Osteoblast (primary cell): ENCODE measurements at places on chromosomes 7 and 10. TPM values are rescaled to one million over a fixed set of nuclear protein-coding genes. Genes with fewer than 3 reads are reported as not detected.

GRCh38 chr10:120437541-120437940, 19.5 kb upstream of the PLPP4 start:
- no peaks in the 10 kb centered on the region for H3K36me3 ChIP-seq
- peaks cover 5% of the 10 kb centered on the region for H3K27me3 ChIP-seq
- no peaks in the 10 kb centered on the region for H3K4me1 ChIP-seq
- no peak for DNase-seq
- H3K4me3 ChIP-seq: no peak overlapping the region

DNA sequence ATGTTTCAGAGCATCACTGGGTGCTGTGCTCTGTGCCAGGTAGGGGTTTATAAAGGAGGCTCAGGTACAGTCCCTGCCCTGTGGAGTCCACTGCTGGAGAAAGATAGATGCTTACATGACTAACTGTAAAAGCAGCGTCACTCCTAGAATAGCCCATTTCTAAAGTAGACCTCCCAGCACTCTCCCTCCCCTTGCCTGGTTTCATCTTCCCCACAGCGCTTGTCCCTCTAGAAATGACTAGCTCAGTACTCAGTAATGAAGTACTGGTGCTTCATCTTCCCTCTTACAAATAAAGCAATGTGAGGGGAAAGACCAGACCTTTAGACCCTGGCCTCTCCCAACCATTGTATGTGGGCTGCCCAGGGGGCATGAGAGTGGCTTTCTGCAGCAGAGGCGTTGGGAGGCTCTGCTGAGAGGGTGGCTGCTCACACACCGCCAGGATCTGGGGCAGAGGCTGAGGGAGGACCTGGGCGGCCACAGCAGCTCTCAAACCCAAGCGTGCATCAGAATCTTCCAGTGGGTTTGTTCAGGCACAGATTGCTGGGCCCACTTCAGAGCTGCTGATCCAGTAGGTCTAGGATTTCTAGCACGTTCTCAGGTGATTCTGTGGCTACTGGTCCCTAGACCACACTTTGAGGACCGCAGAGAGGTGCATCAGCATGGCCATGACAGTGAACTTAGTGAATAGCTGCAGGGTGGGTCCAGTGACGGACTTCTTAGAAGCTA, 110.3 kb upstream of the ANLN start:
- H3K27ac ChIP-seq: no peak overlapping the region
- peaks cover 25% of the 10 kb centered on the region for H3K4me1 ChIP-seq
- H3K36me3 ChIP-seq: no peaks in the 10 kb centered on the region
- no peaks in the 10 kb centered on the region for H3K27me3 ChIP-seq
- no peak for DNase-seq

DNA sequence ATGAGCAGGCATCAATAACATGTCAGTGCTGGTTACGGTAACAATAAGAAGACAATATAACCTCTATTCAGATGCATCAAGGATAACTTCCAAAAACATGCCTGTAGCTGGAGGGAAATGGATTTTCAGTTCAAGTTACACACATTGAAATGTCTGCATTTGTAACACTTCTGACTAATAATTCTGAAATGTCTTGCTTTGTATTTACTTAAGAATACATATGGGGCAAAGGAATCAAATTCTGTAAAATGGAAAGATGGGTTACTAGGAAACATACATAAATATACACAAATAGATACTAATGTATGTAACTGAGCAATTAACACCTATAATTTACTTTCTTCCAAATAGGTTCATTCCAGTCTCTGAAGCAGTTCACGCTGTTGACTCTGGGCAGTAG, 18.6 kb upstream of the MTPN start:
- no peaks in the 10 kb centered on the region for H3K27me3 ChIP-seq
- H3K27ac ChIP-seq: no peak overlapping the region
- no peaks in the 10 kb centered on the region for H3K36me3 ChIP-seq
- no peak for DNase-seq

The ALDH18A1 gene
- 93.1 and 98.4 TPM in 2 replicates for total RNA-seq

DNA sequence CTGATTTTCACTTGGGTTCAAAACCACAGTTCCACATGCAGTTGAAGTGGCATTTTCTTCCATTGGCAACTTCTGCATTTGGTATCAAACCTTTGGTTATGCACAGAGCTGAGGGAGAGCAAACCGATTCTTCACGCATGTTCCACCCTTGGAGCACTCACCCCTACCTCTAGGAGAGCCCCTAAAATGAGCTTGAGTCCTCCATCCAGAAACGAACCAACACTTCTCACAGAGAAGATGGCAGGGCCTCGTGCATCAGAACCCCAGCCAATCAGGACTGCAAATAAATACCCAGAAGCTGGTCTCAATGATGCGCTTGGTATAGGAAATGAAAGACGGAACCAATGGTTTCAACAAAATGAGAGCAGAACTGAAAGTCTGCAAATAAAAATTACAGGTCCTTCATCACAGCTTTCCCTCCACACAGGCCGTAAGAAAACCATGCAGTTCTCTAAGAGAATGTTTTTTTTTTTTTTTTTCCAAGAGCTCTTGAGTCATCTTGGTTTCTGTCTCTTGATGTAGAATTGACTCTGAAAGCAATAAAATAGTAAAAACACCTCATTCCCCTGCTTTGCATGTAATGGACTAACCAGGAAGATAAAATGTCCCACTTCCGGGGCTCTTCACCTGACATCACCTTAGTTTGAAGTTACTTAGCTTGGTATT, 23.9 kb downstream of the KLF6 start:
- peaks cover 27% of the 10 kb centered on the region for H3K4me1 ChIP-seq
- no peaks in the 10 kb centered on the region for H3K27me3 ChIP-seq
- no peaks in the 10 kb centered on the region for H3K36me3 ChIP-seq
- no peak for DNase-seq
- H3K27ac ChIP-seq: no peak overlapping the region

The TRIM50 gene
- not detected in 2 replicates for total RNA-seq

DNA sequence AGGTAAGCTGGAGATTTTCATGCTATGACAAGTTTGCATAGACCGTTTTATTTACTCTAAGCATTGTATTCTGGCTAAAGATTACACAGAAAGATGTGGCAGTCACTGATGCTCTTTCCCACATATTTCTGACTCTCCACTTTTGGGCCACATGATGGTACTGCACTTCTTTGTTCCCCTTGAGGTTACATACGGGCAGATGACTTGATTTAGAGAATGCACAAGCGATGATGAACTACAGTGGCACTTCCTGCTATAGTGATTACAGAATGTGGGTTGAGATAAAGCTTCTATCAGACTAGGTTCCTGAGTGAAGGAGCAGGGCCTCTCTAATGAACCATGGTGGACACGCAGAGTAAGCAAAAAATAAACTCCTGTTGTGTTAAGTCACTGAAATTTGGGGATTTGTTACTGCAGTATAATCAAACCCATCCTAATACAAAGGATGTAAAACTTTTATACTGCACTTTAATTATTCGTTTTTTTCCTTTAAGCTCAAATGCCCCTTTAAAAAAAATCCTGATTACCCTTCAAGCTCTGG, 177.9 kb downstream of the TAX1BP1 start:
- no peaks in the 10 kb centered on the region for H3K36me3 ChIP-seq
- peaks cover 19% of the 10 kb centered on the region for H3K4me1 ChIP-seq
- H3K4me3 ChIP-seq: no peak overlapping the region

DNA sequence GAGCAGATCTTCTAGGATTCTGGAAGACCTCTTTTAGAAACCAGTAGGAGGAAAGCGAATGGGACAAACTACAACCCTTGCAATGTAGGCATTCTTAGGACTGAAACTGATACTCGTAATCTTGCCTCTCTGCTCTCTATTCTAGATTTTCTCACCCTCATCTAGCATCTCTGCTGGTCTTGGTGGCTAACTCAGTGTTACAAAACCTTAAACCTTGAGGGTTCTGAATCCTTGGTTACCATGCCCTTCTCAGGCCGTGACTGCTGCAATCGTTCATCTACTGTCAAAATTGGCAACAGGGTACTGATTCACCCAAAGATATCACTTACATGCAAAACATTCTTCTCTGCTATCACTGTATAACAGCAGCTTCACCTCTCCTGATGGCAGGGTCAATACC, 55.2 kb downstream of the SAMD9 start:
- no peaks in the 10 kb centered on the region for H3K36me3 ChIP-seq
- no peak for DNase-seq
- H3K27me3 ChIP-seq: peaks cover 6% of the 10 kb centered on the region
- H3K4me1 ChIP-seq: no peaks in the 10 kb centered on the region

The PON1 gene
- not detected in 2 replicates for total RNA-seq

- no peak overlapping the region for H3K27ac ChIP-seq
- peaks cover 3% of the 10 kb centered on the region for H3K4me1 ChIP-seq
- no peaks in the 10 kb centered on the region for H3K36me3 ChIP-seq
- H3K4me3 ChIP-seq: no peak overlapping the region
- DNase-seq: peak; percentile 29
These were observed 160.9 kb upstream of the CSTF2T start for GRCh38 chr10:51860257-51860656.

GRCh38 chr10:33535866-33536265, 201.4 kb upstream of the NRP1 start:
- H3K27ac ChIP-seq: no peak overlapping the region
- no peaks in the 10 kb centered on the region for H3K27me3 ChIP-seq
- no peak for DNase-seq

DNA sequence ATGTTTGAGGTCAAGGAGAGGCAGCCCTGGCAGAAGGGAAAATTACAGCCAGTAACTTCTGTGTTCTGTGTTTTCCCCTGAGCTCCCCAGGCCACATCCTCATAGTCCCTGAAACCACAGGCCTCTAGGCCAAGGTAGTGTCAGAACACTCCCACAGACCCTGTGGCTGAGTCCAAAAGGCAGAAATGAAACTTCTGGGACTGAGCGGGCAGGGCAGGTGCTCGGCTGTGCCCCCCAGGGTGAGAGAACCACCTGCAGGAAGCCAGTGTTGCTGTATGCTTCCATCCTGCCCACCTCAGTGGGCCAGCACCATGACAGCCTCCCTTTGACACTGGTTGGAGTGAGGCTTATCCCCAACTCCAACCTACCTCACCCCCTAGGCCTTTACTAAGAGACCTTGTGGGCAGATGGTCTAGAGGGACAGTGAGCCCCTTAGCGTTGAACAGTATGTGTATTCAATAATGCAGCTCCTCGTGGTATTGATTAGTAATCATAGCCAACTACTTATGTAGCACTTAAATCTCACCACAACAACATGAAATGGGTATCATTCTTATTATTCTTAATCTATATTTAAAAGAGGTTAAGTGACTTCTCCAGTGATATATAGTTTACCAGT, 30.3 kb downstream of the PIK3CG start:
- DNase-seq: no peak
- peaks cover 5% of the 10 kb centered on the region for H3K27me3 ChIP-seq
- no peaks in the 10 kb centered on the region for H3K36me3 ChIP-seq
- H3K4me3 ChIP-seq: no peak overlapping the region
- H3K4me1 ChIP-seq: no peaks in the 10 kb centered on the region

The LRRN3 gene
- 2.2 and 2.4 TPM in 2 replicates for total RNA-seq

The OR2A42 gene
- under 0.01 TPM in 1 of 2 replicates, not detected in the other for total RNA-seq

The PRF1 gene
- total RNA-seq: not detected in 2 replicates

The MYO3A gene
- not detected in 2 replicates for total RNA-seq

DNA sequence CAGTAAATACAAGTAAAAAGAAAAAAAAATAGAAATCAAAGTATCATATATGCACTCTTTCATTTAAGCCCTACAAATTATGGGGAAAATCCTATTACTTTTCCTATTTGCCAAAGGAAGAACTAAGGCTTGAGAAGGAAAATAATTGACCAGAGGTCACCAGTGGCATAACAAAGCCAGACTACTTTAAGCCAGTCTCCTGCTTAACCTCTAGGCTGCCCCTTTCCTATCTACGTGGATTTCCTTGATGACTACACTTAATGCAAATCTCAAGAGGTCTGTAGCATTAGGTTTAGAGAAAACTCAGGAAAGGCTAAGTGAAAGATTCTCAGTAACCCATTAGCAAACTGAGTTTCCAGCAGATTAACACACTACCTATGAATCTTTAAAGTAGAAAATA, 49.8 kb downstream of the TPK1 start:
- H3K36me3 ChIP-seq: no peaks in the 10 kb centered on the region
- H3K4me3 ChIP-seq: no peak overlapping the region
- DNase-seq: no peak
- H3K27ac ChIP-seq: no peak overlapping the region
- H3K27me3 ChIP-seq: no peaks in the 10 kb centered on the region

GRCh38 chr7:38934536-38934935, 25.5 kb upstream of the VPS41 start:
- no peak for DNase-seq
- no peak overlapping the region for H3K4me3 ChIP-seq
- no peaks in the 10 kb centered on the region for H3K27me3 ChIP-seq
- H3K27ac ChIP-seq: no peak overlapping the region
- no peaks in the 10 kb centered on the region for H3K4me1 ChIP-seq
- H3K36me3 ChIP-seq: no peaks in the 10 kb centered on the region

The VSTM4 gene
- 10.1 and 14.1 TPM in 2 replicates for total RNA-seq

DNA sequence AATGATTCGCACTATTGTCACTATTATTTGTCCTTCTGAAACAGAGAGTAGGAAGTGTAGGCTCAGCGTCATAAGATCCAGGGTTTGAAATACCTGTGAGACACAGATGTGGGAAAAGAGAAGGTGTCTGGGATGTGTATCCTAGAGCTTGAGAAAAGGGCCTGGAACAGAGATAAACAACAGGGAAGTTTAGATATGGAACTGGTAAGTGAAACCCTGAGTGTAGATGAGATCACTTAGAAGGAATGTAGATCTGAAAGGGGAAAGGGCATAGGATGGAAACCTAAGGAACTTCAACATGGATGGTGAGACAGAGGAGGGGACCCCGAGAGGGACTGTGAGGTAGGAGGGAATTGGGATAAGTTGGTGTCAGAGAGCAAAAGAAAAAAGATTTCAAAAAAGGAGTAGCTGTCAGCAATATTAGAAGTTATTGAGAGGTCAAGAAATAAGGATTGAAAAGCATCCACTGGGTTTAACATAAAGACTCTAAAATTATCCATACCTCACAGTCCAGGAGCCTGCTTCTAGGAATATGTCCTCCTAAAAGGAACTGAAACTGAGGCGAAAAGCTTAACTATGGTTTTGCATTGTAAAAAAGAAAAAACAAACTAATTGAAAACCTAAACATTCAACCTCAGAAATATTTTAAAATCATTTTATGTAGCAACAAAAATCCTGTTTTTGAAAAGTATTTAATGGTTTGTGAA, 119.2 kb upstream of the NPVF start:
- H3K4me1 ChIP-seq: no peaks in the 10 kb centered on the region
- no peak overlapping the region for H3K27ac ChIP-seq
- no peak for DNase-seq
- H3K4me3 ChIP-seq: no peak overlapping the region
- H3K27me3 ChIP-seq: no peaks in the 10 kb centered on the region

The TAS2R41 gene
- not detected in 2 replicates for total RNA-seq

- H3K27ac ChIP-seq: peak within 1 kb of the TSS; percentile 65
- H3K36me3 ChIP-seq: no peaks in the 10 kb centered on the region
- peaks cover 28% of the 10 kb centered on the region for H3K4me1 ChIP-seq
These were observed at the start of gene DIP2C for GRCh38 chr10:689452-690371. Gene DIP2C (minus strand): TSS chr10:689668. CDS start chr10:689578, 90 bp downstream.
